ENCODE measurements at places on chromosomes 6 and 20. TPM values are rescaled to one million over a fixed set of nuclear protein-coding genes. Genes with fewer than 3 reads are reported as not detected.

The PNPLA1 gene
- not detected for total RNA-seq

DNA sequence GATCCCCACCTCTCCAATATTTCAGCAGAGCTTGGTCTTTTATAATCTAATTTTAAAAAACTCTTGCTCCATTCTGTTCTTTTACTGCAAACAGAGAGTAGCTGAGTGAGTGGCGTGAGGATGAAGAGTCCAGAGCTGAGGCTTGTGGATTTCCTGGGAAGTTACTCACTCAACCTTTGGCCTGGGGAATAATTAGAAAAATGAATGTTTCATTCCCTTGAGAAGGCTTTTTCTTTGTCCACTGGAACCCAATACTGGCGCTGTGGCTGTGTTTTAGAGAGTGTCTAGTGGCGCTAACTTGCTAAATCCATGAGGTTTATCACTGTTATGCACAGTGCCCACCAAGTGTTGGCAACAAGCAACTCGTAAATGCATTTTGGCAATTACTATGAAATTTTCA, 251.5 kb downstream of the HIVEP2 start:
- DNase-seq, result no peak
- peaks cover 14% of the 10 kb centered on the region for H3K4me1 ChIP-seq
- H3K27ac ChIP-seq, result no peak overlapping the region
- no peak overlapping the region for H3K4me3 ChIP-seq
- no peaks in the 10 kb centered on the region for H3K36me3 ChIP-seq
- H3K27me3 ChIP-seq, result peaks cover 7% of the 10 kb centered on the region

DNA sequence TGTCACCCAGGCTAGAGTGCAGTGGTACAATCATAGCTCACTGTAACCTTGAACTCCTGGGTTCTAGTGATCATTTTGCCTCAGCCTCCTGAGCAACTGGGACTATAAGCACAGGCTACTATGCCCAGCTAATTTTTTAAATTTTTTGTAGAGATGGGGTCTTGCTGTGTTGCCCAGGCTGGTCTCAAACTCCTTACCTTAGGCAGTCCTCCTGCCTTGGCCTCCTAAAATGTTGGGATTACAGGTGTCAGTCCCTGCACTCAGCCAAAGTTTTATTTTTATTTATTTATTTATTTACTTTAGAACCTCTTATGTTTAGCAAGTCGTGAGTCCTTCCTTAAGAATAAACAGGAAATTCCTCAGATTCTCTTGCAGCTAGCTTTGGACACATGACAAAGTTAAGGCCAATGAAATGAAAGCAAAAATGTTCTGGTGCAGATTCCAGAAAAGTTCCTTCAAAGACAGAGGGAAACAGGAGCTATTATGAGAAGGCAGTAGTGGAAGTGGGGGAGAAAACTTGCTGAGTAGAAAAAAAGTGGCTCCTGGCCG, 19.1 kb downstream of the PIM1 start:
- peak overlapping the region; percentile 67 for H3K4me3 ChIP-seq
- DNase-seq, result no peak
- peak overlapping the region; percentile 83 for H3K27ac ChIP-seq
- H3K36me3 ChIP-seq, result peaks cover 7% of the 10 kb centered on the region
- peaks cover 51% of the 10 kb centered on the region for H3K4me1 ChIP-seq
- no peaks in the 10 kb centered on the region for H3K27me3 ChIP-seq

GRCh38 chr20:63006540-63007359, at the start of gene BHLHE23:
Gene BHLHE23, minus strand, starts transcription at chr20:63006964. Its CDS starts 190 bp downstream, at chr20:63006774.
- peaks cover 28% of the 10 kb centered on the region for H3K27me3 ChIP-seq
- no peak within 1 kb of the TSS for H3K4me3 ChIP-seq
- no peak within 1 kb of the TSS for H3K27ac ChIP-seq
- no peak for DNase-seq

DNA sequence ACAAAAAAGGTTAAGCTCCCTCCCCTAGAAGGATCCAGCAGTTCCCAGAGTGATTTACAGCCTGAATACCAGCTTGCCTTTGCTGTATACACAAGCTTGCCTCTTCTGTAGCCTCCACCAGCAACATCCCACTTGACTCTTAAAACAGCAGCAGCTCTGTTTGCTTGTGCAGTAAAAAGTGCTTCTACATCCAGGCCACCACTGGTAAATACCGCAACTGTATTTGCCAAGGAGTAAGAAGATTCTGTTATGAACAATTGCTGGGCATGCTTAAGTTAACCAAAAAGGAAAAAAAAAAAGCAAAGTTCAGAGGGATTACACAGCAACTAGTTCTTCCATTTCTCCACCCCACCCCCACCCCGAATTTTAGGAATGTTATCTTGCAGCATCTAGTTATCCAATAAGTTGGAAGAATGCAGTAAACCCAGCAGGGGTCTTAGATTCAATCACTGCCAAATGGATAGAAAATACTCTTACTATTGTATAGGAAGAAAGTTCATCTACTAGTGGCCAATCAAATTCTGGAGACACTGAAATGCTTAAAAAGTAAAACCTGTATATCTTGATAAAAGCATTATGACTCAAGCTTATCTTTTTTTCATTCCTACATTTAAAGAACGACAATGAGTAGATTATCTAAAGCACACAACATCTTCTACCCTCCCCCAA, 4.8 kb downstream of the SALL4 start:
- no peak for DNase-seq
- peaks cover 5% of the 10 kb centered on the region for H3K4me1 ChIP-seq
- no peaks in the 10 kb centered on the region for H3K36me3 ChIP-seq
- peaks cover 7% of the 10 kb centered on the region for H3K27me3 ChIP-seq
- H3K27ac ChIP-seq, result no peak overlapping the region
- no peak overlapping the region for H3K4me3 ChIP-seq

GRCh38 chr20:44287272-44288097, 23.5 kb downstream of the FITM2 start:
- no peak overlapping the region for H3K27ac ChIP-seq
- no peaks in the 10 kb centered on the region for H3K4me1 ChIP-seq
- no peak overlapping the region for H3K4me3 ChIP-seq
- H3K36me3 ChIP-seq, result no peaks in the 10 kb centered on the region

Data from natural killer cell treated with Interleukin-12 subunit alpha and Interleukin-12 subunit beta and Interleukin-15 and Interleukin-18, amount 100 ng/mL, for 72 hours (primary cell).